ENCODE measurements at places on chromosomes 2 and 18. TPM values are rescaled to one million over a fixed set of nuclear protein-coding genes. Genes with fewer than 3 reads are reported as not detected.

- no peak for DNase-seq
Measured at GRCh38 chr18:51188024-51188701, 9.3 kb downstream of the MEX3C start.

DNA sequence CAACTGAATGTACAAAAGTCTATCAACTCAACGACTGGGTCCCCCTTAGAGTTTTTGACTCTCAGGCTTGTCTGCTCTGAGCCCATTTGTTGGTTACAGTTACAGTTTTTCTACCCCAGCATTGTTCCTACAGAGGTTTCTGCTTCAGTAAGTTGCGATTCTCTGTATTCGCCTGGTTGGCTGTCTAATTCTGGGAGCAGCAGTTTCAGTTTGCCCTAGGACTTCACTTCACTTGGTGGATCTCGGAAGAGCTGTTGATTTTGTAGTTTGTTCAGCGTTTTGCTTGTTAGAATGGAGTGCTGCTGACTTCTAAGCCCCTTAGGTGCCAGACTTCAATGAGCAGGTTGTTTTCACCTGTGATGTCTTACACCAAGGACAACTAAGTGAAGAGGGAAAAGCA lies 296.5 kb upstream of the EPAS1 start:
- DNase-seq: no peak

- DNase-seq: no peak
Measured at GRCh38 chr2:178412047-178412446, 38.9 kb downstream of the PRKRA start.

GRCh38 chr18:76756531-76757253 lies 65.7 kb upstream of the ZNF236 start:
- no peak for DNase-seq

GRCh38 chr2:17976871-17977746 lies 98.6 kb downstream of the KCNS3 start:
- DNase-seq: peak; percentile 96

- DNase-seq: no peak
Measured at GRCh38 chr2:69827796-69828540, 1.5 kb upstream of the GMCL1 start.

DNA sequence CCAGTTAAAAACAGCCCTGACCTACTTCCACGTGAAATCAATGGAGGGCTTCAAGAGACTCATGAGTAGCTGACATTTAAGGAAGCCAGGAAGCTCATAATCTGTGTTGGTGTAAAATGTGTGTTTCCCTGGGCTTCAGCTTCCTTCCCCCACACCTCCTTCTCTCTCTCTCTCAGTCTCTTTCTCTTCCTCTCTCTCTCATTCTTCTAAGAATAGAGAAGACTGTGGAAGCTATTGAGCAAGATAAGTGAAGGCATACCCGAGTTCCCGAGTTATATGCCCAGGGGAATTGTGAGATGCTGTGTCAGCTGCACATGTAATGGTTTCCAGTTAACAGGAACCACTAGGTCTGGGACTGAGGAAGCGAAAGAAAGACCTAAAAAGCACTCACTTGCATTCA lies 199.4 kb downstream of the NYAP2 start:
- DNase-seq: no peak

DNA sequence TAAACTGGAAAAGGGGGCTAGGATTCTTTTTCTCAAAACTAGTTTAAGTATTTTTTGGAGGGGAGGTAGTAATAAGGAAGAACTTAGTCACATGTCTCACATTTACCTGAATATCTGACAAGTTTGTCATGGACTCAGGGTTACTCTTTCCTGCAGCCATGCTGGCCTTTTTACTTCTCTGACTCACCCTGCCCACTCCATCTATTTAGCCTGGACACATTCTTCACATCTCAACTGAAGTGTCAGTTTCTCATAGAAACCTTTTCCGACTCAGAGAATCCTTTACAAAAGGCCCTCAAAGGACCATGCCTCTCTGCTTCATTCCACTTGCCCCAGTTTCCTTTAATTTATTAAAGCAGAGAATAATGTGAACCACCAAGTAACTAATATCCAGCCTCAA lies 42.6 kb downstream of the SCN7A start:
- peak; percentile 15 for DNase-seq

- no peak for DNase-seq
Measured at GRCh38 chr2:204177251-204177976, 240.9 kb downstream of the ICOS start.

- DNase-seq: no peak
Measured at GRCh38 chr2:166157578-166157977, 29.8 kb upstream of the SCN1A start.

DNA sequence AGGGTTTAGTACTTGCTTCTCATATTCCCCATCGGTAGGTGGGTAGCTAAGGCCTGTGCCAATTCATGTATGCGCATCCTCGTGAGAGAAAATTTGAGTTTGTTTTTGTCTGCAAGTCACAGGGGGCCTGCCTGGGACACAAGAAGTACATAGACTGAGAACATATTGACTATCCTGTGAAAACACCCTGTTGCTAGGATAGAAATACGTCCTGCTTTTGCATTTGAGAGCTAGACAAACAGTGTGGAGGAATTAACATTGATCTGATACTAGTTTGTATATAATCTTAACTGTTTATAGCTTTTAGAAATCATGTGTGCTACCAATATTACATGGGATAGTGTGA lies 10.9 kb downstream of the WDR7 start:
- DNase-seq: no peak

GRCh38 chr2:6835467-6835866 lies 30.2 kb downstream of the CMPK2 start:
- DNase-seq: peak; percentile 64

- DNase-seq: no peak
Measured at GRCh38 chr18:3319399-3319798, 57.5 kb downstream of the MYL12B start.

DNA sequence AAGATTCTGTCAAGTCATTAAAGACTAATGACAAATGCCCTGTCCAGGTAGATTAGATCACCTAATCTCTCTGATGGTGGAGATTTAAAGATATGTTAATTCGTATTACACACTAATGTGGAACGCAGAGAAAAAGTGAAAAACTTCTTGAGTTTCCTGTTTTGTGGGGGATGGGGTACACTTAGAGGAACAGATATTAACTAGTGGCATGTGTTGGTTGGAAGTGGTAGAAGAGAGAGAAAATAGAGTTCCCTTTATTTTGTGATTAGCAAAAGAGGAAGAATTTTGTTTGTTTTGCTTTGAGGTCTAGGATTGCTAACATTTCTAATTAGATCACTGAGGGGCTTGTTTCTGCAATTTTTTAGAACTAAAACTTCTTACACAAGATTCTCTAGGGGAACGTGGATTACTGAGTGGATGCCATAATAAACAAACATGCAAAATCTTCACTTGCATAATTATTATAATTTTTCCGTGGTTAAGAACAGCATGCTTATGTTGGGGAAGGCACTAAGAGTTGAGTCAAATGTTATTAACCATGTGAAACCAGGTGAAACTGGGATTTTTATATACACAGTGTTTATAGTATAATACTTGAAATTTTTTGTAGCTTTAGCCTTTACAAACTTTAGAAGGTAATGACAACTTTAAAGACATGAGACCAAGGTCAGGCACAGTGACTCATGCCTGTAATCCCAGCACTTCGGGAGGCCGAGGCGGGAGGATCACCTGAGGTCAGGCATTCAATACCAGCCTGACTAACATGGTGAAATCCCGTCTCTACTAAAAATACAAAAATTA lies 97.4 kb upstream of the STK17B start:
- peak; percentile 44 for DNase-seq

DNA sequence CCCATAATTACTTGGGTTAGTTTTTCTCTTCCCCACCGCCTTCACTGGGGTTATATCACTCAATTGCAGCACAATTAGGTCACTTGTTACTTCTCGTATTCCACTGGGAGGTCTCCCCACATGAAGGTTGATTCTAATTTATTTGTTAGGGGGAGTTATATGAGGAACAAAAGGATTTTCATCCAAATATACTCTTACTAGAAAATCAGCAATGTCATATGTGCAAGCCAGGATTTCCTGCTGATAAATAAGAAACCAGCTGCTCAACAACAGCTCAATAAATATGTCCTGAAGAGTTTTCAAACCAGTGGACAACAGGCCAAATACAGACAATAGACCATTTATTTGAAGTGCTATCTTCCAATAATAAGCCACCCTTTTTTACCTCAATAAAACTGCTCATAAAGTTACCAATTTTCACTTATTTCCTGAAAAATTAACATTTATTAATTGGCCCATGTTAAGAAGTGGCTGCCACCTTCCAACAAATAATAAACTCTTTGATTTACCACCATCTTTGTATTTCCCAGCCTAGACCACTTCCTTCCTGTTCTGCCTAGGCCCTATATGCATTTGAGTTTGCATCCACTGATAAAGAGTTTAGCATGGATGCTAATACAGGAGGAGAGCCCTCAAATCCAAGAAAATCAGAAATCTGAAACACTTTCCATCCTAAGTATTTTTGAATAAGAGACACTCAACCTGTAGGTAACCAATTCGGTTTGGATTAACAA lies 184.4 kb upstream of the SLC39A10 start:
- DNase-seq: no peak

GRCh38 chr18:3150688-3151087 lies 69.1 kb downstream of the MYOM1 start:
- no peak for DNase-seq

DNA sequence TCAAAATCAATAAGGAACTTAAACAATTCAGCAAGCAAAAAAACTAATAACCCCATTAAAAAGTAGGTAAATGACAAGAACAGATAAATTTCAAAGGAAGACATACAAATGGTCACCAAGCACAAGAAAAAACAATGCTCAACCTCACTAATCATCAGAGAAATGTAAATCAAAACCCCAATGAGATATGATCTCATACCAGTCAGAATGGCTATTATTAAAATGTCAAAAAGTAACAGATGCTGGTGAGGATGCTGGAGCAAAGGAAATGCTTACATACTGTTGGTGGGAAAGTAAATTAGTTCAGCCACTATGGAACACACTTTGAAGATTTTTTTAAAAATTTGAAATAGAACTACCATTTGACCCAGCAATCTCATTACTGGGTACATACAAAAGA lies 538.0 kb downstream of the TMX3 start:
- DNase-seq: no peak

The SLC9A4 gene
- 0.84 TPM for total RNA-seq

The ANKRD62 gene
- not detected for total RNA-seq

The RNF25 gene
- total RNA-seq: 63.0 TPM

The MYL1 gene
- not detected for total RNA-seq

The IL1R2 gene
- total RNA-seq: not detected

The CFAP65 gene
- 0.26 TPM for total RNA-seq

The B4GALT6 gene
- total RNA-seq: 17.5 TPM

The FSHR gene
- not detected for total RNA-seq

The TMEM163 gene
- total RNA-seq: 0.43 TPM

The CD207 gene
- 0.14 TPM for total RNA-seq

The COLEC12 gene
- total RNA-seq: 0.02 TPM

The LYG2 gene
- not detected for total RNA-seq

The CXCR1 gene
- not detected for total RNA-seq

The CTNNA2 gene
- total RNA-seq: 0.31 TPM
